ENCODE measurements at places on chromosomes 6 and 20.

DNA sequence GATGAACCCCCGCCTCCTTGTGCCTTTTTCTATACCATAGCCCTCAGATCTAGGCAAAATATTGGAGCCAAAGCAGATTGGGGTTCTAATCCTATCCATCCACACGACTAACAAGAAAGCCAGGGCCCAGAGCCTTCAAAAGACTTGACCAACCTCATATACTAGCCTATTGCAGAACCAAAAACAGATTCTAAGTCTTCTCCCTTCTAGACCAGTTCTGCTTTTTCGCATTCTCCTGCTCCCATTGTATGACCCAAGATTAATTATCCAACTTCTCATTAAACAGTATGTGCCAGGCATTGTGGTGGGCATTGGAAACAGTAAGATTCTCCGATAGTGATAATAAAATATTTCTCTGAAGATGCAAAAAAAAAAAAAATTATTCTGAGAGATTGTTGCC is 113.7 kb upstream of the JARID2 start:
- DNase-seq = no peak

DNA sequence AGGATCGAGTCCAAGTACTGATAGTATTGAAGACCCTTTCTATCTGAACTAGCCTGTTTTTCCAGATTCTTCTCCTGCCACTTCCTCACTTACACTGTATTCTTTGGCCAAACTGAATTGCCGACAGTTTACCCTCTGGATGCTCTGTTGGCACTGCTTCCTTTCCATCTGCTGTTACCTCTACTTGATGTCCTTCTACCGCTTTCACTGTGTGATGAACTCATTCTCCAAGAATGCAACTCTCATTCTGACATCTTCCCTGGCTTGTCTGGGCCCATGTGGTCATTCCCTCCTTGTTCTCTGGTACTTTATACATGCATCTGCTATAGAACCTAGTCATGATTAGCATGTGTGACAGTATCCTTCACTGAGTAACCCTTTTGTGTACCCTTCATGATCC is 16.3 kb downstream of the RPRD1B start:
- DNase-seq = no peak

- DNase-seq = no peak
Measured at GRCh38 chr6:16533210-16533609, 228.1 kb downstream of the ATXN1 start.

DNA sequence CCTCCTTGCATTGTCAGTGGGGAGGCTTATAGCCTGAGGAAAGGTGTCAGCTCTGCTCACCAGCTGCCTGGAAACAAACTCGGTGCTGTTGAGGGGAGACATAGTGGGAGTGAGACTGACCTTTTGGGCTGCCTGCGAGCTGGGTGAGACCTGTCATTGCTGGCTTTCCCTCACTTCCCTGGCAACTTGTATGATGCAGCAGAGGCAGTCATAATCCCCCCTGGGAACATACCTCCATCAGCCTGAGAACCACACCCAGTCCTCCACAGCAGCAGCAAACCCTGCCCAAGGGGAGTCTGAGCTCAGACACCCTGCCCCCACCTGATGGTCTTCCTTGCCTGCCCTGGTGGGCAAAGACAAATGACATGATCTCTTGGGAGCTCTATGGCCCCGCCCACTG is 521.2 kb upstream of the IMPG1 start:
- no peak for DNase-seq

DNA sequence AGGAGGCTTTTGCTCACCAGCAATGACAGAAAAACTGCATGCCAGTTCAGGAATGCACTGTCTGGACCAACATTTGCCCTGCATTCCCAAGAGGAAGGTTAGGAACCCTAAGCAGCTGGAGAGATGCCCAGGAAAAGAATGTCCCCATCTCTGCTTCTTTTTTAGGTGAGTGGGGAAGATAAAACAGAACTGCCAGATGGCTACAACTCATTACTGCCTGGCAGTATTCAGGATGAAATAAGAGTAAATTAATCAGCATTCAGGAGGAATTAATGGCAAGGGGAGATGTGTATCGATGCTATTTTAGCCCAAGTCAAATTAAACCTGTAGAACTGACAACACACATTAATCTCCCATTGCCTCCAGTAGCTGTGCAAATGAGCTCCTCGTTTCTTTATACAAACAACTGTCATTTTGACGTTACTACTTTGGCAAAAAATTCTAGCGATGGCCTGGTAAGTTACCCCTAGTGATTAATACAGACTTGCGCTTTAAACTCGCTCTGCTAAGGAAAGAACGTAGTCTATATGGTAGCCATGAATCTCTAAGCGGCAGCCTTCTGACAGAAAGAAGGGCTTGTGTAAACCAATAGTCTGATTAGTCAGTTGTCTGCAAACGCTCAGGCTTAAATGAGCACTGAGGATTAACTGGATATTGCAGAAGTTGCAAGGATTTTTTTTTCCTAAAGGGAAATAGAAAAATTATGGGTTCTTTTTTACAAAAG is 16.7 kb upstream of the SMLR1 start:
- DNase-seq = no peak

- no peak for DNase-seq
Measured at GRCh38 chr6:134531611-134532010, 213.7 kb upstream of the SGK1 start.

GRCh38 chr6:39327507-39327906 is 5.0 kb upstream of the KCNK16 start:
- no peak for DNase-seq

GRCh38 chr6:30194797-30195690 is 18.2 kb downstream of the TRIM26 start:
- DNase-seq = no peak

DNA sequence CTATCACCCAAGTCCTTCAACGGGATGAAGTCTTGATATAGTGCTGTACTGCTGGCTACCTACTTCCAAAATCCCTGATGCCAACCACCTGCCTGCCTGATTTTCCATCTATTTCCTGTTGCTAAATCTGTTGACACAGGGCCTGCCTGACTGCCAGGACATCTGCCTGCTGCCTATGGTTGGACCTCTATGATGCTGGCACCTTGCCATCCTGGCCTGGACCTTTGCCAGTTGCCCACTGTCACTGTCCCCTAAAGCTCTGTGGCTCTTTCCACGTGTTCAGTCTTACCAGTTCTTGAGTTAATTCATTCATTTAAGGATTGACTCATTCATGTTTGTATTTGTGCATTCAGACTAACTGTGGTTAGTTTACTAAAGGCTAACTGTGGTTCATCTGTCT is 9.2 kb upstream of the RGS17 start:
- DNase-seq = no peak

DNA sequence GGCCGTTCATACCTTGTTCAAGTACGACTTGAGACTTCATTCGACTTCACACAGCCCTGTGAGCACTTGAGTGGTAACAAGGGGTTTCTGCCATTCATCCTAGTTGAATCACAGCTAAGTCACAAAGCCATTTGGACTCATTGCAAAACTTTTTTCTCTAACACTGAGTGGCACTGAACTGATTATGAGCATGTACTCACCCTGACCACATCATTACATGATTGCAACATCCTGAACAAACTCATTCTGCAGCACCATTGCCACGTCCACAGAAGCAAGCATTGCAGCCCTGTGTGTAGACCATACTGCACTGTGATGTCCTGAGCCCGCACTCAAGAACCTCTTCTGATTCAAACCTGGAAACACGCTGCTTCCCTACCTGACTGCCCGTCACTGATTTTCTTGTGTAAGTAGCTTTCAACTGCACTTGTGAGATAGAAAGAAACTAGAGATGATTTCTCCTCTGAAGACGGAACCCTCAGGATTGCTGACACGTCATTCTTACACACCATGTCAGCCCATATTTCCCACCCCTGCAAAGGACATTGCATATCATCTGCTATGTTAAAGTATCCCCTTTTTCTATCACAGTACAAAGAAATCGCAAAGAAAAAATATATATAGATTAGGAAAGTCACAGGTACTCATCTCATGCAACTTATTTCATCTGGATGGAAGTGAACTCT is 81.6 kb downstream of the C6orf118 start:
- no peak for DNase-seq

DNA sequence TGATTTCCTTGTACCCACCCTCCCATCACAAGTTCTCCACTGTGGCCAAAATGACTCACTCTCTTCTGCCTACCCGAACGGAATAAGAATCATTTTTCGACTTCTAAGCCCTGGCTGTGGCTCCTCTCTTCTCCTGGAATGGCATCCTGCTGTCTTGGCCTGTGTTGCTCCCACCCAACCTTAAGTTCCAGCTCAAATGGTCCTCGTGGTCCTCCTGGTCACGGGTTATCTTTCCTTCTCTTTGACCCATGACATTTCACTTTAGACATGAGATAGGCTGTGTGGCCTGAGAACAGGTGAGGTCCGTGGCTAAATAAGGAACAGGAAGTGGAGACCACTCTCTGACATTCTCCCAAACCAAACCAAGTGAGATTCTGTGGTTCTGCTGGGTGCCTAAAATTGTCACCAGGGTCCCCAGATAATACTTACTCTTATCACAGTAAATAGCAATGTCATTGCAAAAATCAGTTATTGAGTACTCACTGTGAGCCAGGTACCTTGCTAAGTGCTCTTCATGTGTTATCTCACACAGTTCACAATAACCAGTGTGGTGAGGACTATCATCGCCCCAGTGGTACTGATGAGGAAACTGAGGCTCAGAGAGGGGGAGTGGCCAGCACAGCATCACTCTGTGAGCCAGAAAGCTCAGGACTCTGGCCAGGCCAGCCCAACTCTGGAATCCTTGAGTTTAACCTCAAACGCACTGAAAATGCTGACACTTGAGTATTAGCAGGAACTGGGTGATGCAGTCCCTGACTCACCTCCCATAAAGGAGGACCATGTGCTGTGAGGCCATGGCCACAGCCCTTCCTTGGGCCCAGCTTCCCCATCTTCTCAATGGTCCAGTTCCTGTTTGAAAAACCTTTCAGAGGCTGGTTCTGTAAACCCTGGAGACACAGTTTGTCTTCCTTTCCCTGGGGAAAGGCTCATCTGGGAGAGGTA is 74.8 kb upstream of the SIRPA start:
- DNase-seq = no peak

DNA sequence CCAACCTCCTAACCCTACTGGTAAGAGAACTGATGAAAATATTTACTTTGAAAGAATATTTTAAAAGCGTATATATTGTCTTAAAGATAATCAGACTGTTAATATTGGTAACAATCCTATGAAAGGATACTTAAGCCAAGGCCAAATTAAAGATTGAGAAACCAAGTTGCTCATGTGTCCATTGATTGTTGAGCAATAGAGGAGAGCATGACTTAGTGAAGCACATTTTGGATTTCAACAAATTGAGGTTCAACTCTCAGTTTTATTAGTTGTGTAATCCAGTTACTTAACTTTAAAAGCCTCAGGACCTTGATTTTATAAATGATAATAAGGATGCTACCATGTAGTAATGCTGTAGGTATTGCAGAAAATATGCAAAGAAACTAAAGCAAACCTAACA is 56.8 kb downstream of the PRL start:
- DNase-seq = no peak

DNA sequence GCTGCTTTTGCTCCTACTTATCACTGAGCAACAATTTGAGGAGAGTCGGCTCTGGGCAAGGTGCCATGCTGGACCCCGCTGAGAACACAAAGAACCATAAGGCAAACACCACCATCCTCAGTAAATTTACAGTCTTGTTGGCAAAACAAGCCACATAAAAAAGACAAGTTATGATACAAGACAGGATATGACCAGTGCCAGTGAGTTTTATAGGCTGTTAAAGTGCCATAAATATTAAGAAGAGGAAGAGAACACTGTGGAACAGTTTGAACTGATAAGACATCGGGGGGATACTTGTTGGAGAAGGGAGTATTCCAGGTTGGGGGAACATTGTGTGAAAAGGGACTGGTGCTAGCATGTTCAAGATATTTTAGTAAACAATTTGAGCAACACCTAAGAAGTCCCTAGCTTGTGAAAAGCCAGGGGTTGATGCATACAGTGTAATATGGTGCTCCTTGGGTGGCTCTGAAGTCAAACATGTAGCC is 25.3 kb upstream of the RIPOR2 start:
- no peak for DNase-seq

DNA sequence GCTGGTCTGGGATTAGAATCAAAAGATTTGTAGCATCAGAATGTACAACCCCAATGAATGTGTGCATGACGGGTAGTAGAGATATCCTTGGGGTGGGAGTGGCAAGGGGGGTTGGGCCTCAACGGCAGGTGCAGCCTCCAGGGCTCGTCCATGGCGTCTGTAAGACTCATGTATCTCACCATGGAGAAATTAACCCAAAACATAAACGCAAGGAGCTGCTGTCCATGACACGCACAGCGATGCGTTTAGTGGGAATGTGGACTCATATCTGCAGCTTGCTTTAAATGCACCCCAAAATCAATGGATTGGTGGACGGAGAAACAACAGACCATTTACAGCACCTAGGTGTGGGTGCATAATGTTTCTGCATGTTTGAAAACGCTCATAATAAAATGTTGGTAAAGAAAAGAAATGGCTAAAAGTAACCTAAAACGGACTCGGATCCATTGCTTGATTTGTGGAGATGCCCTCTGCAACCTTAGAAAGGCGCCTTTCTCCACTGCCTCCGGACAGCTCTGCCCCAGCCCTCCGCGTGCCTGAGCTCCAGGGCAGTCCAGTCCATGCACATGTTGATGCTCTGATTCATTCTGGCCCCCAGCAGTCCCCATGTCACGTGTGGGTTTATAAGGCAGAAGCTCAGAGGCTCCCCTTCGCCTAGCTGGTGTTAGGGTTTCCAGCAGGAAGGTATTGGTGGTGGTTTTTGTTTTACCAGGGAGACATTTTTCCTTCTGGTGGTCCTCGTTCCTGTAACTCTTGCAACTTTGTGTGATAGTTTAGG is 24.5 kb downstream of the PYGB start:
- no peak for DNase-seq

DNA sequence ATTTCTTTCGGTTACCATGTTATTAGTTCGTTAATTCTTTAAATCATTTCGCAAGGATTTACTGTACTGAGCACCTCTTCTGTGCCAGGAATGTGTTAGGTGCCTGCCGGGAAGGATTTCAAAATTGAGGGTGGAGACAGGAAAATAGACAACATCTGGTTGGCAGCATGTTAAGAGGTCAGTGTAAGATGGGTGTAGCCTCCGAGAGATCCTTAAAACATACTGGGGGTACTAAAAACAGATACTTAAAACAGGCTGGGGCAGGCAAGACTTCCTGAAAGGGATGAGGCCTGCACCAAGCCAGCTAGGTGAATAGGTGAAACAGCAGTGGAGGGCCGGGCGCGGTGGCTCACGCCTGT is 178.0 kb upstream of the SGK1 start:
- DNase-seq = no peak

- no peak for DNase-seq
Measured at GRCh38 chr6:3102875-3103274, 15.6 kb upstream of the BPHL start.

DNA sequence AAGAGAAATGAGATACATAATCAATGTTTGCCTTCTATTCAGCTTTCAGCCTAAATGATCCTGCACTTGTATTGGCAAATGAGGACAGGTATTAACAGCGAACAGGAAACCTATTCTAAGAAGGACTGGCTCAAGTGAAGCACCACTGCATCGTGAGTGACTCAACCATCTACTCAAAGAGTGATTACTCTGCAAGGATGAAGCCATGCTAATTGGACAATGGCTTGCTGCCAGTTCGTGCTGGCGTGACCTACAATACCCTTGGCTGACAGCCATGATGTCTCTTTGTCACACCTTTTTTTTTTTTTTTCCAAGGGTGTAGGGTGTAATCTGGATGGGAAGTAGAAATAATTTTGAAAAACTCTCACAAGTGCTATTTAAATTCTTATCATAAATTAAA is 104.9 kb downstream of the GJA10 start:
- DNase-seq = no peak

- no peak for DNase-seq
Measured at GRCh38 chr20:15380770-15381169, 1043.4 kb upstream of the FLRT3 start.
